Motor neuron (in vitro differentiated cells): ENCODE measurements at places on chromosomes 7 and 10.

DNA sequence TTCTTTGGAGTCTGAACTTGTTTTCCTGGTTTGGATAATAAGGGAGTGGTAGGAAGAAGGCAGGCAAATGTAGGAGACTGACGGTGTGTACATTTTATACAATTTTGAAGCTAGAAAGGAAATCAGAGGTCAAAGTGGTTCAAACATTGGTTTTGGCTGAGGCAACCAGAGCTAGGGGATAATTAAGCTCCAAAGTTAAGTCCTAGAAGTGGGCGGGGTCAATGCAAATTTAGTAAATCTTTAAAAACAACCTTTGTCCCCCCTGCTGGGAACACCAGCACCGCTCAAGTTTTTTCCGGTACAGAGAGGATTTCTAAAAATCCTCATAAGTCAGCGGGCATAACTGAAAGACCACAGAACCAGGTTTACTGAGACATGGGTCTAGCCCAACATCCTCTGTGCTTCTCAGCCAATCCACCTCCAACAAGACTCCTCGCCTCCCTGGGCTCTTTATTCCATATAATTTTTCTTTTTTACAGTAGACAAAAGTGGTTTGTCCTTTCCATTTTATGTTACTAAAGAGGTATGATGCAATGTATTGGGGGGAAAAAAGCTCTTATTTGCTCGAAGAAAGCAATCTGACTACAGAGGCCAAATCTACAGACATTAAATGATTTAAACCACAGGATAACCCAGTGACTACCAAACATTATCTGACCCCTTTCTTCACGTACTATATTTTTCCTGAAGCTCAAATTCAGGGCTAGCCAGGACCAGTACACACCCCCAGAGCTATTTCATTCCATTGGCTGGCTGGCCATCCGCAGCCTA, 1.6 kb downstream of the GLUD1 start:
- no peak for ATAC-seq

DNA sequence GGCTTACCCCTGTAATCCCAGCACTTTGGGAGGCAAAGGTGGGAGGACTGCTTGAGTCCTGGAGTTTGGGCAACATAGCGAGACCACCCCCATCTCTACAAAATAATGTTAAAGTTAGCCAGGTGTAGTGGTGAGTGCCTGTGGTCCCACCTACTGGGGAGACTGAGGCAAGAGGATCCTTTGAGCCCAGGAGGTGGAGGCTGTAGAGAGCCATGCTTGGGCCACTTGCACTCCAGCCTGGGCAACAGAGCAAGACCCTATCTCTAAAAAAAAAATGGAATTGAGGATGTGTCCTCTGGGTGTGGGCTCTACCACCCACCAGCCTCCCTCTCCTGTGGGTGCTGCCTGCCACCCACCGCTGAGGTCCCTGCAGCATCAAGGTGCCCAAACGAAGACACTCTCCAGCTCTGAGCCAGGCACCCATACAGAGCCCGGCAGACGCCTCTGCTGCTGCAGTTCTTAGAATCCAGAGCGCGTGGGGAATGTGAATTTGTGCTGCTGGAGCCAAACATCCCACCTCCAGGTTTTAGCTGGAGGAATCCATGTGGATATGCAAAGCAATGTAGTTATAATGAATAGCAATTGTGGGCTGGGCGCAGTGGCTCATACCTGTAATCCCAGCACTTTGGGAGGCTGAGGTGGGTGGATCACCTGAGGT, 176.0 kb upstream of the TNRC18 start:
- no peak for ATAC-seq

GRCh38 chr10:88457660-88458059, 125.5 kb downstream of the RNLS start:
- no peak for ATAC-seq

DNA sequence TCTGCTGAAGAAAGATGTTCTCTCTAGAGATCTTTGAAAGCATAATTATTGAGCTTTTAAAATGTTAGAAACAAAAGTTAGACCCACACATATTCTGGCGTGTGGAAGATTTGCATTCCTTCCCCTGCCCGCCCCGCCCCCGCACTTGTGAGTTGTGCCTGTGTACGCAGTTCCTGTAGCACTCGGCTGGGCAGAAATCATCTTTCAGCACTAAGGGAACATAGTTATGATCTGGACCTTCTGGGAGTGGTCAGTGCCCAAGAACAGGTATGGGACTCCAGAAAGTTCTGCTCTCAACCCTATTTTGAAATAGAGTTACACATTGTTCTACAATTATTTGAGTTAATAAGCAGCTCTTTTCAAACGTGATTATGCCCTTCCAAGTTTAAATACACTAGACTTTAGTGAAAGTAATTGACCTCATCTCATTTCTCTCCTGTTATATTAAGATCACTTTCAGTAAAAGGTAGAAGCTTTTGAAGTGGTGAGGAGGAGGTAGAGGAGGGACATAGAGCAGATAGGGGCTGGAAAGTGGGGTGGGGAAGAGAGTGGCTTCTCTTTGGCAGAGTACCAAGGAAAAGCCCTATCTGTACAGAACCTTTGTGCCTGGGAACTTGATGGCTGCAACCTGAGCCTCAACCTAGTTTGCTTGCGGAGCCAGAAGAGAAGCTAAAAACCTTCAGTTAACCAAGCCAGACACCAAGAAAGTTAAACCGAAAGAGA, 5.7 kb downstream of the BLVRA start:
- no peak for ATAC-seq

GRCh38 chr10:45420453-45421192, 46.6 kb downstream of the ALOX5 start:
- no peak for ATAC-seq

- ATAC-seq, result no peak
These were observed 45.4 kb downstream of the ST7 start for GRCh38 chr7:116998567-116999175.

GRCh38 chr7:82105463-82105862, 335.6 kb upstream of the HGF start:
- ATAC-seq, result peak; percentile 87

GRCh38 chr7:24408798-24409430, 124.9 kb downstream of the NPY start:
- peak; percentile 56 for ATAC-seq

DNA sequence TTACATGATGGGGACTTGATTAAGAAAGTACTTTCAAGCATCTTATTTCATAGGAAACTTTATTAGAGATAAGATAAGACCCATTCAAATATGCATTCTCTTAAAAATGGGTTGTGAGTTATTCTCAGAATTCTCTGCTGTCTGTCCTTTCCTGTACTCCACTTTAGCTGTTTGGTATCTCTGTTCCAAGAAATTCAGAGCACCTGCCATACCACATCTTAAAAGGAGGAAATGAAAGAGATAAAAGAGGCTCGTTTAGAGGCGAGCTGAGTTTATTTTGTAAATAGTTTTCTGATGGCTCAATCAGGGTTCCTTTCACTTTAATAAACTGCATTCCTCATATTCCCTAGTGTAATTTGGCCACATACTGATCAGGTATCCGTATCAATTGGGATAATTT, 87.2 kb downstream of the MDFIC start:
- no peak for ATAC-seq

- ATAC-seq, result no peak
These were observed 45.8 kb upstream of the RHEB start for GRCh38 chr7:151565541-151565940.

- peak; percentile 57 for ATAC-seq
These were observed 30.6 kb downstream of the RBM17 start for GRCh38 chr10:6119423-6119822.

DNA sequence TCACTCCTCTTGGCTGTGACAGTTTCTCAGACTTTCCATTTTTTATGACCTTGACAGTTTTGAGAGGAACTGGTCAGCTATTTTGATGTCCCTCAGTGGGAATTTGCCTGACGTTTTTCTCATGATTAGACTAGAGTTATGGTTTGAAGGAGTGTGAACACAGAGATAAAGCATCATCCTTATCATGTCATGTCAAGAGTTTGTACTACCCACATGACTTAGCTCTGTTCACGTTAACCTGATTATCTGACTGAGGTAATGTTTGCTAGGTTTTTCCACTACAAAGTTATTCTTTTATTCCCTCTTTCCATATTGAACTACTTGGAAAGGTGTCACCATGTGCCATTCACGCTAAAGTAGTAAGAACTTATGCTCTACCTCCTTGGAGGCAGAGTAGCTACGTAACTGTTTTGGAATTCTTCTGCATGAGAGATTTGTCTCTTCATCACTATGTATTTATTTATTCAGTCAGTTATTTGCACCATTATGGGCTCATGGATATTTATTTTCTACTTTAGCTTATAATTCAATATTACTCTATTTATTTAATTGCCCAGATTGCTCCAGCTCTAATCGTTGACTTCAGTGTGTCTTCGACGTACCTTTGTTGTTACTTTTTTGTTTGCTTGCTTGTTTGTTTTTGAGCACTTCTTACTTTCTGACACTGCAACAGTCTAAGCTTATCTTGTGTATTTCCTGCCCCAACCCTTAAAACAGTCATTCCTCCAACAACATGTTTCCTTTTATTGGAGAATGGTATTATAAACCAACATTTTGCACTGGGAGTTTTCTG, 50.4 kb downstream of the CPED1 start:
- no peak for ATAC-seq

DNA sequence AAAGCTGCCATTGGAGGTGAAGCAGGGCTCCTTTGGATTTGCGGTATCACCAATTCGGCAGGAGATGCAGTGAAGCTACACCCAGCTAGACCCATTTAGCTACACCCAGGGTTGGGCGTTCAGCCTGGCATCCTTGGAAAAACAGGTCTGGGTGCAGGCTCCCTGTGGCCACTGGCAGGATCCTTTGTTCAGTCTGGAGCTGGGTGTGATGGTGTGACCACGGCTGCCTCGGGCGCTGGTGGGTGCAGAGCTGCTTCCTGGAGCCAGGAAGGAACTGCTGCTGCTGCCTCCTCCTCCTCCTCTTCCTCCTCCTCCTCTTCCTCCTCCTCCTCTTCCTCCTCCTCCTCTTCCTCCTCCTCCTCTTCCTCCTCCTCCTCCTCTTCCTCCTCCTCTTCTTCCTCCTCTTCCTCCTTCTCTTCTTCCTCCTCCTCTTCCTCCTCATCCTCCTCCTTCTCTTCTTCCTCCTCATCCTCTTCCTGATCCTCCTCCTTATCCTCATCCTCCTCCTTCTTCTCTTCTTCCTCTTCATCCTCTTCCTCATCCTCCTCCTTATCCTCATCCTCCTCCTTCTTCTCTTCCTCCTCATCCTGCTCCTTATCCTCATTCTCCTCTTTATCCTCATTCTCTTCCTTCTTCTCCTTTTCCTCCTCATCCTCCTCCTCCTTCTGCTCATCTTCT, 84.0 kb downstream of the GRK5 start:
- no peak for ATAC-seq
